ENCODE measurements at places on chromosomes 5 and 9.

GRCh38 chr5:16589658-16590057 lies 27.1 kb downstream of the RETREG1 start:
- no peak for DNase-seq

- no peak for DNase-seq
Measured at GRCh38 chr5:167993771-167994170, 297.7 kb upstream of the WWC1 start.

DNA sequence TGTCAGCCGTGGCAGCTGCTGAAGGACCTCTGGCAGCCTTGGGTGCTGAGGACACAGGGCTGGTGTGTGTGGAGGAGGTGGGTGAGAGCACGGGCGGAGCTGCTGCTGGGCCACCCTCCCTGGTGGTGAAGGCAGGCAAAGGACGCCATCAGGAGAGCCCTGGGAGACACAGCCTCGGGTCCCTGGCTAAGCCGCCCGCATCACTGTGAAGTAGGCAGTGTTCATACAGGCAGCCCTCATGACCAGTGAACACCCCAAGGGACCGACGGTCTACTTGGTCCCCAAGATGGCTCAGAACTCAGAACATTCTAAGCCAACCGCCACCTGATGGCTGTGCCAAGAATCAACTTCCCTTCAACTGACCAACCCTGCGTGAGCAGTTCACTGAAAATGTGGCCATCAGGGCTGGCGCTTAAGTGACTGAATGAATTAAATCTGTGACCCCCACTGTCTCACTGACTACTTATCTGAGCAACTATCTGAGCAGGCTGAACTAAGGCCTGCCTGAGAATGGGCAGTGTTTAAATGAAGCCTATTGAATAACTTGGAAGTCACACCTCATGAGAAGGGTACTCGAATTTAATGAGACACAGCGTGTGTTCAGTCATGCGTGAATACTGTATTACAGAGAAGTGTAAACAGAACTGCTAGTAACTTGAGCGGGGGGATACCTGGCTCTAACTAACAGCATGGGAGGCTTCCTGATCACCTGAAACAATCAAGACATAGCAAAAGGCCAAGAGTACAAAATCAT lies 54.7 kb upstream of the SIMC1 start:
- no peak for DNase-seq

- no peak for DNase-seq
Measured at GRCh38 chr5:775961-776861, 8.3 kb downstream of the ZDHHC11B start.

DNA sequence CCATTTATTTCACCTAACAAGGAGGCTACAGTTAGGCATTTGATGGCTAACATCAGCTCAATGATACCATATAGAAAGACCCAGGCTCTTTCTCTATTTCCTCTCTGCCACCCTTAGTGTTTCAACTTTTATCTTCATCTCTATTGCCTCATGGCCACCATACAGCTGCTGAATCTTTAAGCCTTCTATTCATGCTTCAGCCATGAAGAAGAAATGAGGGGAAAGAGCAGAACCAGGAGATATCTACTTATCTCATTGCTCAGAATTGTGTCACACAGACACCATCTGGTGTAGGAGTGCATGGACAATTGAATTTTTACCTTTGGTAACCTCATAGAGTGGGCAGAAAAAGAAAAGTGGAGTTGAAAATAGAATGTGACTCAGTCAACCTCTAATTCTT lies 6.7 kb downstream of the GAPT start:
- DNase-seq, result no peak

- no peak for DNase-seq
Measured at GRCh38 chr9:87704342-87704741, 21.6 kb upstream of the CTSL start.

DNA sequence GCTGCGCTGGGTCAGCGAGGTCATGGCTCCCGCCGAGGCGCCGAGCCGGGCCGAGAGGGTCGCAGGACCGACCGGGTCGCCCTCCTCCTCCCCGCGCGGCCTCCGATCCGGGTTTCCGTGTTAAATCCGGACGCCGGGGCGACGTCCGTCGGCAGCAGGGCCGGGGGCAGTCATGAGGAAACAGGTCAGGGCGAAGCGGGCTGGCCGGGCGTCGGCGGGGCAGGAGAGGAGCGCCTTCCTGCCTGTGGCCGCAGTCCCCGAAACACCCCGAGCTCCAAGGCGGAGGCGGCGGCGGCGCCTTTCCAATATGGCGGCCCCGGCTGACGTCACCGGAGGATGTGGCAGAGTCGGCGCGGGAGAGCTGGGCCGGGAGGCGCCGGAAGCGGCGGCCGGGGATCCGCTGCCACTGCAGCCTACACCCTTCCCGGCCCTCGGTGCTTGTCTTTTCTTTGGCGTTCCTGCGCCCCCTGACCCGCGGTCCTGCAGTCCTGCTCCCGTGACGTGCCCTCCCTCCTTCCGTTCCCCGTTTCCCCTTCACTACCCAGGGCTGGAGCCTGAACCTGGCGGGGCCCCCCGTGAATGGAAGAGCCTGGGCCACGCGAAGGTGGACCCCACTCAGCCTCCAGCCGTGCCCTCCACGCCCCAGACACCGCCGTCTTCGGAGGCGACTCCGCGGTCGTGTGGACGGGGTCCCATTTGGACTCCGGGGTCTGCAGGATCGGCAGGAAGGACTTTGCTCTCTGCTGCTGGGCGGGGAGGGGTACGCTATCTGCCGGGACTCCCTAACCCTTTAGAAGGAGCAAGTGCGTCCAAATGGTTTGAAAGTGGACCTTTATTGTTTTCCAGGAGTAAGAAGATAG lies at the start of gene GOLPH3:
Gene GOLPH3 (minus strand): TSS at position 309 of the 860 bp plus-strand sequence. CDS start 285 bp downstream, at position 24.
- peak; percentile 90 for DNase-seq

DNA sequence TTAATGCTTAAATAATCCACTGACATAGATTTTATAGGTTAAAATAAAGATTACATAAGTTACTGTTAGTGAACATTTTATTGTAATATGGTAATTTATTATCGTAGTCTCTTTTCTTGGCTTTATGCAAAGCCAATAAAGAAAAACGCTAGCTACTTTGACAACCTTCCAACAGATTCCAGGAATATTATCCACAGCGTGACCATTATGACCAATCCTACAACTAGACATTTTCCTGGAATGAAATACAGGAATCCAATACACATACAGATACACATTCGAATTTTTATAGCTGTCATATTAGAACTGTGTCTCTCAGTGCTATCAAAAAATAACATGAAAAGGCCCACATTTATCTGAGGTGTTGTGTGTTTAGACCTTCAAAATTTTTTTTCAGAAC lies 13.1 kb downstream of the RPS23 start:
- no peak for DNase-seq

GRCh38 chr5:127085796-127086195 lies 12.5 kb upstream of the C5orf63 start:
- no peak for DNase-seq

DNA sequence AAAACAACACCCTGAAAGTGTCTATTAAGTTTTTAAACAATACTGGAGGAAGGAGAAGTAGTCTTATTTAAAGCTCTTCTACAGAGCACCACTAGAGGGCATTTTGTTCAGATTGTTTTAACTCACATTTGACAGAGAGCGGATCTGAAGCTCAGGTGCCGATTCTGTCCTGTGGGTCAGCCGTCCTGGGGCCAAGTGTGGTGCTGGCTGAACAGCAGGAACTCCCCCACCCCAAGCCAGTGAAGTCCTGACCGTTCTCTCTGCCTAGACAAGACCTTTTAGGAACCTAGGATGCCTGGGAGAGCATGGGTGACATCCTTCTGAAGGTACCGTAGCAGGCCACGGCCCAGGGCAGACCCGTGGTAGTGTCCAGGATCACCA lies 3.9 kb downstream of the EXOC3 start:
- DNase-seq, result no peak

GRCh38 chr9:130946766-130947617 lies 7.9 kb upstream of the FIBCD1 start:
- no peak for DNase-seq

GRCh38 chr5:111083323-111083722 lies 8.8 kb upstream of the WDR36 start:
- no peak for DNase-seq

DNA sequence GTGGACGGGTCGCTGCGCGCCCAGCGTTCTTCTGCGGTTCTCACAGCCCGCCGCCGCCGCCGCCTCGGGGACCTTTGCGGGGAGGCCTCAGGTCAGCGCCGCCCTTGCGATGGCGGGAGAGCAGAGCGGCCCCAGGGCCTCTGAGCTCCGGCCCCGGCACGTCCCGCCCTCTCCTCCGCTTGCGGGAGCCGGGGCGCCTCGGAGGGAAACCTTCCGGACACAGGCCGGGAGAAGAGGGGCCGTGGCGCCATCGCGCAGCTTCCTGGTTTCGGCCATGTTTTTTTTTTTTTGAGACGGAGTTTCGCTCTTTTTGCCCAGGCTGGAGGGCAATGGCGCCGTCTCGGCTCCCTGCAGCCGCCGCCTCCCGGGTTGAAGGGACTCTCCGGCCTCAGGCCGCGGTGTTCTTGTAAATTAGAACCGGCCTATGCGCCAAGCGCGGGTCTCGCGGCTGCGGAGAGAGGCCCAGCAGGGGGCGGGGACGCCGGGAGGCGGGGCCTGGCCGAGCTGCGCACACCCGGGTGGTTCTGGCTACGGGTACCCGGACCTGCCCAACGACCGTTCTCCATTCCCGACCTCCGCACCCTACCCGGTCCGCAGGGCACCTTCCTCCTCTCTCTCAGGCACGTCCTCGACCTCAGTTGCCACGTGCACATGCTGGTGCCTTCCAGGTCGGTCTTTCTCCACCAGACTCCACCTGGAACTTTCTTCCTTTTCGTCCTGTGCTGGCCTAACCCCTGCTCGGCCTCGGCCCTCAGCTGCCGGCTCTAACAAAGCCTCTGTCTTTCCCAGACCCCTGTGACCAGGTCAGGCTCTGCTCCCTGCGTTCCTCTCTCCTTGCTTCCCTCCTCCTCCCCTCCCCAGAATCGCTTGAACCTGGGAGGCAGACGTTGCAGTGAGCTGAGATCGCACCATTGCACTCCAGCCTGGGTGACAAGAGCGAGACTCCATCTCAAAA lies 28.8 kb upstream of the MGAT1 start:
- peak; percentile 67 for DNase-seq

GRCh38 chr9:37037503-37038301 lies 3.6 kb upstream of the PAX5 start:
- DNase-seq, result no peak

DNA sequence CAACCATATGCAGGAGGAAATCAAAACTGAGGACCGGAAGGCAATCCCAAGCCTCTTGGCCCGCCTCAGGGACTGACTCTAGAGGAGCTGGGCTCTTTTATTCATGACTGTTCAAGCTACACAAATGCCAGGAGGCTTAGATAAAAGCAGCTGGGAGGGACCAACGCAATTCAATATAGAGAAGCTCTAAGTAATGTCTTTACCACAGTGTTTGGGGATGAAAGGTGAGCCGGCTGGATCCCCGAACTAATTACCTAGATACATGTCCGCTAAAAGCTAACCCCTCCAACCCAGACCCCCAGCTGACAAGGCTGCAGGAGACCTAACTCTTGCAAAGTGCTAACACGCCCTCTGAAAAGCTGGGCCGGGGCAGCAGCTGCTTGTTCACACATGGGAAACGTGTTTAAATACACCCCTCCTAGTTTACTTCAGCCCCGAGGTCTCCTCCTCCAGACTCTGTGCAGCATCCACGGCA lies 67.5 kb downstream of the TLE1 start:
- DNase-seq, result no peak

DNA sequence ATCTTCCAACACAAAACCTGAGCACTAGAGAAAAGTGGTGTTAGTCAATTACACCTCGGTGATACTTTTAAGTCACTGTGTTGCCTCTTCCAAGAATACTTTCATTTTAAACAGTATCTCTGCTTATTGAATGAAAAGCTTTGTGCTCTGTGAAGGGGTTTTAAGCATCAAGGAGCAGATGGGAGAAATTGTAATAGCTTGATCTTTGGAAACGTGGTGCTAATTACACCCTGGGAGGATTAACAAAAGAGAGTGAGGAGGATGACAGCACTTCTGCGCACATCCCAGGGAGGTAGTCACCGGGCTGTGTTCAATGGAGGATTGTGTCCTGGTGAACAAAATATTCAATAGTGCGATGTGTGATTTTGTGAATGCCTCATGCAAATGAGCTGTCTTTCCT lies 477.4 kb upstream of the ADAMTS16 start:
- DNase-seq, result no peak

DNA sequence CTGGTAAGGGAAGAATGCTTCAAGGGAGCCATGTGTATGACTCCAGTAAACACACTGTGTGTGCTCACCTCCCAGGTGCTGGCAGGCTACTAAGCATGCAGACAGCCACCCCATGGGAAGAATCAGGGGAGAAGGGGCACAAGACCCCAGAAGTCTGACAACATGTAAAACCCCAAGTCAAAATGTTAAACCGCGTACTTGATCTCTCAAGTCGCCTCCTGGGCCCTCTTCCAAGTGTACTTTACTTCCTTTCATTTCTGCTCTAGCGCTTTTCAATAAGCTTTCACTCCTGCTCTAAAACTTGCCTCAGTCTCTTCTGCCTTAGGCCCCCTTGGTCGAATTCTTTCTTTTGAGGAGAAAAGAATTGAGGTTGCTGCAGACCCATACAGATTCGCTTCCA lies 31.3 kb downstream of the DAPK1 start:
- DNase-seq, result no peak

DNA sequence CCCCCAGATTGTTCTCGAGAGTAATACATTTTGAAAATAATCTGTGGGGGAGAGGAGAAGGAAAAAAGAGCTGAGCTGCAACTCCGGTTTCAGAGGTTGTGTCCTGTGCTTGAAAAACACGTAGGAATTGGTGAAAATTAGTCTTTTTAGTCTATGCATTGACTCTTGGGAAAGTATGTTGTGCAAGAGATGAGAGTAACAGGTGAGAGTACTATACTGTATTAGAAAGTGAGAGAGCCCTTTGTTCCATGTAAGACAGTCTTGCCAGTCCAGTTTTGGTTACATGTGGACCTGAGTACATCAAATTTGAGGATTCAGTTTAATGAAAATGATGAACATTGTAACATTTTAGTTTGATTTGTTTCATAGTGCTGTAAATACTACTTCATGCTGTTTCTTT lies 27.8 kb downstream of the ERBIN start:
- no peak for DNase-seq

DNA sequence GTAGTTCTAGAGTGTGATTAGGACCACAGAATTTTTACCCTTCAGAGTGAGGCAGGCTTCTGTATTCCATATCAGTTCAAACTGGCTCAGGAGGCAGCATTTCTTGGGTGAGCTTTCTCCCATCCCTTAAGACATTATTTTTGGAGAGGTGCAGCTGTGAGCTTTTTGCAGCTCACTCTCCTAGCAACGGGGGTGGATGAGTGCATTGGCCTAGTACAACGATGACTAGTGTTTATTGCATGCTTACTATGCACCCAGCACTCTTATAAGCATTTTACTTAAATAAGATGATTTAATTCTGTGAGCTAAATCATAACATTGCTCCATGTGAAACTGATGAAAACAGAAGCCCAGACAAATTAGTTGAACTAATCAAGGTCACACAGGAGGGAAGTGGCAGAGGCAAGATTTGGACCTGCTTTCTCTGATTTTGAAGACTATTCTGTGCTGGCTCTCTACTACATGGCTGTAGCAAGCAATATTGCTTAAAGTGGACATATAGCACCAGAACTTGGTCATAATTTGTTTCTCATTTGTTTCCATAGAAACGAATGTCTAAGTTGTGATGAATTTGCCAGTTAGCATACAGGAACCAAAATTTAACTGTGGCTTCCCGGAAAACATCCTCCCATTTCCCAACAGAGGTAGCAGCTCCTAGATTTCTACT lies 372.1 kb upstream of the RIOK2 start:
- DNase-seq, result no peak
